ENCODE measurements at places on chromosomes 3 and 15.

DNA sequence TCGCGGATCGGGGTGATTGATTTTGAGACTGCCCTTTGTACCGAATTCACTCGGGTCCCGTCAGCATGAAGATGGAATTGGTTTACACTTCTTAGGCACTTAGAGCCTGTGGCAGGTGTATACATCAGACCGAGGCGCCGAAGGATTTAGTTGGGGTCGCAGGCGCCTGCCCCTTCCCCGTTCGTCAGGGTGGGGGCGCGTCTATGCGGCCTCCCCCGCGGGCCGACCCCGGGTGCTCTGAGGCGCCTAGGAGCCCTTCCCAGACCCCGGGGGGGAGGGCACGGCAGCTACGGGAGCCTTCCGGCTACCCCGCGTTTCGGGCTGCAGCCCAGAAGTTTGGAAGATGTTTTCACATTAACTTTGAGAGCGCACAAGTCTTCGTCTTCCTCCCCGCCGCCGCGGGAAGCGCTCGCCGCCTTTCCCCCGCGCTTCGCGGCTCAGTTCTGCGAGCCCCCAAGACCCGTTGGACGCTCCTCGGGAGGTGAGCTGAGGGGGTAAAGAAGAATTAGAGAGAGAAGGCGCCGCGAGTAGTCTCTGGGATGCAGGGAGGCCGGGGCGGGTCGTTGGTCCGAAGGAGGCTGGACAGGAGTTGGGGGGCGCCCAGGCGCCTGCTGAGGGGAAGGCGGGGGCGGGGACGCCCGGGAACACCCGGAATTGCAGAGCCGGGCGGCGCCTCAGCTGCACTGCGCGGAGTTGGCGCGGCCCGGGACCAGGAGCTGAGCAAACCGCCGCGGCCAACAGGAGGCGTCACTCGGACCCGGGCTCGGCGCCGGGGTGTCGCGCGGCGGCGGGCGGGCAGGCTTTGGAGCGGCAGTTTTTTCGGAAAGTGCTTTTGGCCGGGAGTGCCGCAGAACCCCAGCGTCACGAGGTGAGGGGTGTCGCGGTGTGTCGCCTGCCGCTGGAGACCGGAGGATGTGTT, 780 bp downstream of the TIPARP start:
- DNase-seq: peak; percentile 59

- DNase-seq: no peak
These were observed 118.8 kb upstream of the UBE2E2 start for GRCh38 chr3:23084367-23084766.

DNA sequence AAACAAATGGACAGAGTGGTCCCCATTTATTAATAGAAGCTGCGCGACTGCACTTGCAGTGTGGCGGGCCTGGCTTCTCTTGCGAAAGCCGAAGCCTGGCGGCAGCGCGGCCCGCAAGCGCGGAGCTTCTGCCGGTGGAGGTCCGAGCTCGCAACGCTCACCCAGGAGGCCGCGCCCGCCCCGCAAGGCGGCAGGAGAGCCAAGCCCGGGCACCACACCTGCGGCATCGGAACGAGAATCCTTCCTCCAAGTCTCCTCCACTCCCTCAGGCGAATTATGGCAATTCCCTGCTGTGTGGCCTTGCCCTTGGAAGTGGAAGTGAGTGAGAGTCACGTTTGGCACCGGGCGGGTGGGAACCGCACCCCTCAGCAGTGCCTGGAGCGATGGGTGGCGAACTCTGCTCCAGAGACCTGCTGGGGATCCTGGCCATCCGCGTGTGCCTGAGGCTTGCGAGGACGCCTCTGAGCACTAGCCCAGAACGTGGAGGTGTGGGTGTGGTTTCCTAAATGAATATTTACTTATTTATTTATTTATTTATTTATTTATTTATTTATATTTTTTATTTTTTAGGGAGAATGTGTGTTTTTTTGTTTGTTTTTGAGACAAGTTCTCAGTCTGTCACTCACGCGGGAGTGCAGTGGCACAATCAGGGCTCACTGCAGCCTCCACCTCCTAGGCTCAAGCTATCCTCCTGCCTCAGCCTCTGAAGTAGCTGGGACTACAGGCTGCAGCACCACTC, 133.7 kb upstream of the UBE2E1 start:
- DNase-seq: no peak

DNA sequence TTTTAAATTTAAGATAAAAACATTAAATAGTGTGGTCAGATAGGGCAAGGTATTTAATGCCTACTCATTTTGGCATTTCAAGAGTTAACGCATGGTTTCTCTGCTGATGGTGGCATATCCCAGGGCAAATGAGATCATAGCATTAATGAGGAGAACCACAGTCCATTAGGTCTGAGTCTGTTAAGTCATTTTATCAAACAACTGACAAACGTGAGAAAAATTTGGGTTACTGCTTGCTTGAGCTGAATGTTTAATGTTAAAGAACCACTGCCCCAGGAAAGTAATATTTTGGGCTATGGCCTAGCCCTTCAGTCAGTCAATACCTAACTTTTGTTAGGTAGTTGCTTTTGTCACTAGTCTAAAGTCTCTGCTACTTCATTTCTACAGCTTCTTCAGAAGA, 37.9 kb upstream of the SLC2A2 start:
- no peak for DNase-seq

DNA sequence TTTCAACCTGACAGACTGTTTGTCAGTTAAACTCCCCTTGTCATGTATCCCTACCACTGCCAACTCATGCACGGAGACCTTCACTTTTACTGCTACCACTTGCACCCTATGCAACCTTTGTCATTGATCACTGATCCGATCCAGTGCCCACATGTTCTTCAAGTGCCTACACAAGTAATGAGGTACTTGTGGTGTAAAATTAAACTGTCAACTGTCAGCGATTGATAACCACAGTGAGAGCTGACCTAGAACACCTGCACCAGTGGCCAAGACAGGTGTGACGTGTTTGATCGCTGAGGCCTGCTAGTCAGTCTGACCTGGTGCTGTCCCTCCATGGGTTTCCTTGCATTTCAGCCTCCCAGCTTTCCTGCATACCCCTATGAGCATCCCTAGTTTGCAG, 55.6 kb downstream of the MECOM start:
- no peak for DNase-seq

DNA sequence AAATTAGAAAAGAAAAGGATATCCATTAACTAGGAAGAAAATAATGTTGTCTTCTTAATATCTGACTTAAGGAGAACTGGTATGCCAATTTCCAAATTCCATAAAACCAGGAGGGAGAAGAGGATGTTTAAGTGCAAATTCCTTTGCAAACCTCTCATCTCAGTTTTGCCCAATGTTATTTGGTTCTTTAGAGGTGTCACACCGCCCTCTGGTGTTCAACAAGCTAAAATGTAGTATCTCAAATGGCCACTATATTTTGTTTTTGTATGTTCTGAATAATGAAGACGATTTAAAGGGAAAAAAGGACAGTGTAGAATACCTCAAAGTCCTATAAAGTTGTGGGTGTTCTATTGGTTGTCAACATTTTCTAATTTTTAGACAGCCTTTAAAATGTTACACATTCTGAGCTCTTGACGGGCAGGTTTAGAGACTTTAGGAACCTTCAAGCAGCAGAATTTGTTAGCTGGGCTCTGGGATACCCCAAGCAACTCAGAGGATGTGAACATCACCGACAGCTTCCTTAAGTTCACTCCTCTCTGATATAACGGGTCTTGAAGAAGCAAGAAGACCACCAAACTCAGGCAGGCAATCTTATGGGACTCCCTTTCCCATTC, 458.3 kb downstream of the MFSD1 start:
- peak; percentile 16 for DNase-seq

GRCh38 chr3:153290268-153291015, 128.4 kb downstream of the RAP2B start:
- no peak for DNase-seq

GRCh38 chr15:60871731-60872130, 357.4 kb downstream of the RORA start:
- no peak for DNase-seq

DNA sequence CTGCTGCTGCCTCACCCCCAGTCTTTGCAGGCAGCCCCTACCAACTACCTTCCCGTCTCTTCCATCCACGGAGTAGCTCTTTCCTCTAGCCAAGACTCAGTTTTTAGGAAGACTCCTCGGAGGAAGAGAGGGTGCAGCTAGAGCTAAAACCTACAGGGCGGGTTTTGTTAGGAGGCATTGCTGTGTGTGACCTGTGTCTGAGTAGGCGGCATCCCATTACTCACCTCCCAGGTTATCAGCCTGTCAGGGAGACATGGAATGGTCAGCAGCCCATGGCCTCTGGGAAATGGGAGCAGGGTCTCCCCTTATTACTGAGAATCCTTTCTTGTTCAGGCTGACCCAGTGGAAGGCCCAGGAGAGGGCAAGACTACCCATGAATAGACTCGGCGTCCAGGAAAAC, 43.8 kb upstream of the FGD5 start:
- DNase-seq: no peak

GRCh38 chr3:127090218-127091160, 102.4 kb upstream of the PRR23E start:
- no peak for DNase-seq

- peak; percentile 43 for DNase-seq
These were observed 95.8 kb downstream of the RAP2B start for GRCh38 chr3:153257673-153258351.

DNA sequence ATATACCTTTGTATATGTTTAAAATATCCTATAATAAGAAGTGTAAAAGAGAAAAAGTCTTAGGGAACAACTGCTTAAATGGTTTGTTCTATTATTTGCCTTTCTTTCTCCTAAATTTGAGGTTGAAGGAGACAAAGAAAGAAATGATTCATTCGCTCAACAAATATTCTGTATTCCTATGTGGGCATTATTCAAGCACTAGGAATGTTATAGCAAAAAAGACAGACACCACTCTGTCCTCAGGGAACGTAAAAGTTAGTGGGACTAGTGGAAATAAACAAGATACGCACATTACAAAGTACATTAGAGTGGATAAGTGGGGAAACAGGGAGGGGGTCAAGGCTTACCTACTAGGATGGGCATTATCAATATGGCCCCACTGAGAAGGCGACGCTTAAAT, 332.2 kb downstream of the LPP start:
- peak; percentile 68 for DNase-seq

DNA sequence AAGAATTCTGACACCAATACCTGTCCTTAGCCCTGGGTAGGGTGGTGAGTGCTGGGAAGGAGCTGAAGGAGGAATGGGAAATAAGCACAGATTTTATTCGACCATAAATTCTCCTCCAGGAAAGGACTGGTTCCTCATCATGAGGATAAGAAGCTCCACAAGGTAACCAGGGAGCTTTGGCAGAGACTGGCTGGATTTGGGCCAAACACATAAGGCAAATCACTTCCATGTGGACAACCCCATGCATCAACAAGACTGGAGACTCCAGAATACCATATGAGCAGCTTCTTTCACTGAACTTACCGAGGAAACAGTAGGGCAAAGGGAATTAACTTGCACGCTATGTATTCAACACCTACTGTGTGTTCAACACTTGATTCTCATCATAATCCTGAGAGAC, 312.5 kb downstream of the NTRK3 start:
- DNase-seq: no peak

DNA sequence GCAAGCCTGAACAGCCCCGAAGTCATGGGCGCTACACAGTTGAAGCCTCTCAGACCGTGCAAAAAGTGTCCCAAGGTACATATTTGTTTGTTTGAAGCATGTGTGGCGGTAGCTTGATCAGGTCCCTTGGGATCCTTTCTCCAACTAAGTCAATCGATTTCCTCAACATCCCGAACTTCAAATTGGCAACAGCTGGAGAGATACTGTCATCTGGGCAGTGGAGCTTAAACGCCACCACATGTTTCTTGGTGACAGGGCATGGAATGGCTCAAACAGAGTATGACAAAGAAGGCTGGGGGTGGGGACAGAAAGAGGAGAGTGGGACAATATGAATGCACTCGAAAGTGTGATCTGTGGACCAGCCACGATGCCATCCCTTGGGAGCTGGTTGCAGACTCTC, 84.9 kb upstream of the PSMD6 start:
- DNase-seq: no peak

GRCh38 chr3:5729852-5730251, 542.3 kb downstream of the EDEM1 start:
- no peak for DNase-seq

DNA sequence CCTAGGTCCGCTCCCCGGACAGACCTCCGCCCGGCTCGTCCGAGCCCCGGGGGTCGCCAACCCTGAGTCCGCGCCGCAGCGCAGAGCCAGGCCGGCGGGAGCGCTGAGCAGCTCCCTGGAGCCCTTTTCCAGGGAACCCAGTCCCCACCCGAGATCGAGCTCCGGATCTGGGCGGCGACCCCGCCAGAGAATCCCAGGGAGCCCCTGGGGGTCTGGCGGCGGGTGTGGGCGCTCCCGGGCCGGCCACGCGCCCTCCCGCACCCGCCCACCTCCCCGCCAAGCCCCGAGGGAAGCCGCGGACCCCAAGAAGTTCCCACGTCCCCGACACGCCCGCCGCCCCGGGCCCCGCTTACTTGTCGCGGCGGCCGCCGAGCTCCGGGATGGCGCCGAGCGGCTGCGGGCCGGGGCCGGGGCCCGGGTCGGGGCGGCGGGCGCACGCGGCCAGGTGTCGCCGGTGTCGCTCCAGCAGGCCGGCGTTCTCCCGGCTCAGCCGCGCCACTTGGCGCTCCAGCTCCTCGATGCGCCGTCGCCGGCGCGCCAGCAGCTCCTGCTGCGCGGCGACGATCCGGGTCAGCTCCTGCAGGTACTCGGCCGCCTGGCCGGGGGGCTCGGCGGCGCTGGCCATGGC, 137.7 kb downstream of the NUP210 start:
- no peak for DNase-seq

DNA sequence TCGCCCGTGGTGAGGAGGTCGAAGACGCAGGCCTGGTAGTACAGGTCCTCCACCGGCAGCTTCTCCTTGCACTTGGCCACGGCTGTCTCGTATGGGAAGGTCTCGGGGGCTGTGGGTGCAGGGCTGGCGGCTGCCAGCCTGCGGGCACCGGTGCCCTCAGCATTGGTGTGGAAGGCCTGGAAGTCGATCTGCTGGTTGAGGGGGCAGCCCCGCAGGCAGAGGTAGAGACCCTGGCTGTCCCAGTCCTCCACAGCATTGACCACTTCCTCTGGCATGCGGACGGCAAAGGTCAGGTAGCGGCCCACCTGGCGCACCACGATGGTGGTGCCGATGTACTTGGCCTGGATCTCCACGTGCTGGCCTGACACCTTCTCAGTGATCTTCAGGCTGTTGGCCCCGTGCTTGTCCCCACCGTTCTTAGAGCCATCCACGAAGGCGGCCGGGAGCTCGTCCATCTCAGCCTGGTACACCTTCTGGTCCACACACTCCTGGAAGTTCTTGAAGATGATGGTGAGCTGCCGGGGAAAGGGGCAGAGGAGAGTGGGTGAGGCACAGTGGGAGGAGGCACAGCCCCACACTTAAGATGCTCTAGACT, 43.7 kb downstream of the RGMA start:
- DNase-seq: no peak

- DNase-seq: no peak
These were observed 84.5 kb upstream of the HERC1 start for GRCh38 chr15:63918317-63918672.

DNA sequence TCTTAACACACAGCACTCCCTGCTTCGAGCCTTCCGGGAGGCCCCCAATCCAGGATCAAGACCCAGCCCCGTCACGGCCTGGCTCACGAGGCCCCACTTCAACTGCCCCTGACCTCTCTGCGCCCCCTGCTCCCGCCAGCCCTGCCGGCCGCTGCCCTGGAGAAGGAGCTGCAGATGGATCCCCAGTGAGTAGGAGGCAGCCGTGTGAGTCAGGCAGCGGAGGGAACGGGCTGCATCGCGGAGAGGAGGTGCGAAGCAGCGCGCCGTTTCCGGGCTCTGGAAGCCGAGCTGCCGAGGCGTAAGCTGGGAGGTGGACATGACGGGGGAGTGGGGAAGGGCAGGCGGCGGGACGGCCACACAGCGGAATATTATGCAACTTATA, 133.4 kb downstream of the TPRA1 start:
- no peak for DNase-seq
